ENCODE measurements at places on chromosomes 5 and 9.

GRCh38 chr9:36935768-36936497, 98.1 kb downstream of the PAX5 start:
- DNase-seq, result no peak

DNA sequence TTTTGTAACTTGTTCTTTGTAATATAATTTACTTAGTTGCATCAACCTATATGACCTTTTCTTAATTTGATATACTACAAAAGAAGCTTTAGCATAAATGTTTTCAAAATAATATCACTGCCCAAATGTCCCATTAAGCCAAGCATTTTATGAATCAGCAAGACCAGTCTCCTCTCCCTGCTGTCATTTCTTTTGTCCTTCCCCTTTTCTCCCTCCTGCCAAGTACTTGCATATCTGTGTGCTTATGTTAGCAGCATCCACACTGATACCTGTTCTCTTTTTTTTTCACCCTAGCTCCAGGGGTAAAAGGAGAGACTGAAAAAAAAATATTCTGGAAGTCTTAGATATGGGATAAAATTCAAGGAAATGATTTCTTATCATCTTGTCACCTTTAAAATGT, 69.7 kb downstream of the ZSWIM6 start:
- DNase-seq, result no peak

DNA sequence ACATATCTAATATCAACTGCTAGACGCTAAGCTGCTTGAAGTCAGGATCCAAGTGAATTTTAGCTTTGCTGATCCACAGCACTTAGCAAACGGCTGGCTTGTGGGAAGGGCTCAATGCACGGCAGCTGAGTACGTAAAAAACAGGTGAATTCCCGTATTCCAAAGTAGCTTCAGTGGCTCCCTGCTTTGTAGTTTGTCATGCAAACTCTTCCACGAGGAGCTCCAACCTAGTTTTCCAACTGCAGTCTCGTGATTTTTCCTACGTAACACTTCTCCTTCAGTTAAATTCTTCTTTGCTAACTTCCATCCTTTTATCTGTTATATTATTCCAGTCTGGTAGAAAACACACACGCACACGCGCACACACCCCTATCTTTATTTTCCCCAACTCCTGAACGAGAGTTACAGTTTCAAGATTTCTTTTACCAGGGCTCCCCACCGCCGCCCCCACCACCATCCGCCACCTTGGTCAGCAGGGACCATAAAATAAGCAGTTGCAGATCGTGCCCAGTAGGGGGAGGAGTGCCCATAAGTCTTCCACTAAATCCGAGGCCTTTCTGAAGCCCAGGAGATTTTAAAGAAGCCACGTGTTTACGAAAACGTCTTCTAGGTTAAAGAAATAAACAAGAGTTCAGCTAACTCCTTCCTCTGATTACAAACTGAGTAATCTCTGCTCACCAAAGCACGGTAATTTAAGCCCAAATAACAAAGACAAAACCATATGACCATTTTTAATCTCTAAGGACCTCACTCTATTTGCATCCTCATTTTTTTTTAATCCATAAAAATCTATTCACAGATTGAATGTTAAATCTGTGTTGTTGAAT, 34.8 kb upstream of the TRIO start:
- no peak for DNase-seq

DNA sequence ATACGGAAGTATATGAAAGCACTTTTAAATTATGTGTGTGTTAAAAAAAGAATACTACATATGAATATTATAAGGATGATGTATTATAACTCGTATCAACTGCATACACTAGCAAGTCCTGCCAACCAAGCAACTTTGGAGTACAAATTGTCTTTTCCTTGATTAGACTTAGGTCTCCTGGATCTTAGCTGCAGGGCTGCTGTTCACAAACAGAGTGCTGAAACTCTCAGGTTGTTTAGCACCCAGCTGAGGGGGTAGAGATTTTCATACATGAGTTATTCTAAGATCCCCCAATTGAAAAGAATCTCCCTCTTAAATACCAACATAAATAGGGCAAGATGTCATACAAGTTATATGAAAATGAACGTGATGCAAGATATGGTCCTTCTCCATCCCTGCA, 149.8 kb upstream of the TNC start:
- DNase-seq, result no peak

- no peak for DNase-seq
Observed at GRCh38 chr5:154477382-154478223, 424 bp downstream of the HAND1 start.

GRCh38 chr5:146562461-146562860, 46.5 kb upstream of the GPR151 start:
- no peak for DNase-seq

DNA sequence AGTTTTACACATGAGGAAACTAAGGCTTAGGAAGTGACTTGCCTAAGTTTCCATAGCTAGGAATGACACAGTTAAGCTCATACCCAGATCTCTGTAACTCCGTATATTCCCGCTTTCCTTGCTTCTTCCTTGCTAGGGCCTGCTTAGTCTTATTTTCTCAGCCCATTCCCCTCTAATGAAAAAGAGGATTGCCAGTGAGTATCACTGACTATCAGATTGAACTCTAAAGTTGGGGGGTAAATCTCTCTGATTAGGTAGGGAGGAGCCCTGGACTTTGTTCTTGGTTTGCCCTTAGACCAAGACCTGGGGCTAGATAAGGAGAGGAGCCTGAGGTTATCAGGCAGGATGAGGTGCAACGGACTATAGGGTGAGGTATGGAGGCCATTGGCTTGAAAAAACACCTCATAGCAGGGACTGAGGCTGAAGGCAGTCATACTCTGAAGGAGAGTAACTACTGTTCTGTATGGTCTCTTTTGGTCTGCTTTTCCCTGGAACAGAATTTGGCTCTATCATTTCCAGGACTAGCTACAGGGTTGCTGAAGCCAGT, 2.5 kb downstream of the TRIM32 start:
- DNase-seq, result no peak

DNA sequence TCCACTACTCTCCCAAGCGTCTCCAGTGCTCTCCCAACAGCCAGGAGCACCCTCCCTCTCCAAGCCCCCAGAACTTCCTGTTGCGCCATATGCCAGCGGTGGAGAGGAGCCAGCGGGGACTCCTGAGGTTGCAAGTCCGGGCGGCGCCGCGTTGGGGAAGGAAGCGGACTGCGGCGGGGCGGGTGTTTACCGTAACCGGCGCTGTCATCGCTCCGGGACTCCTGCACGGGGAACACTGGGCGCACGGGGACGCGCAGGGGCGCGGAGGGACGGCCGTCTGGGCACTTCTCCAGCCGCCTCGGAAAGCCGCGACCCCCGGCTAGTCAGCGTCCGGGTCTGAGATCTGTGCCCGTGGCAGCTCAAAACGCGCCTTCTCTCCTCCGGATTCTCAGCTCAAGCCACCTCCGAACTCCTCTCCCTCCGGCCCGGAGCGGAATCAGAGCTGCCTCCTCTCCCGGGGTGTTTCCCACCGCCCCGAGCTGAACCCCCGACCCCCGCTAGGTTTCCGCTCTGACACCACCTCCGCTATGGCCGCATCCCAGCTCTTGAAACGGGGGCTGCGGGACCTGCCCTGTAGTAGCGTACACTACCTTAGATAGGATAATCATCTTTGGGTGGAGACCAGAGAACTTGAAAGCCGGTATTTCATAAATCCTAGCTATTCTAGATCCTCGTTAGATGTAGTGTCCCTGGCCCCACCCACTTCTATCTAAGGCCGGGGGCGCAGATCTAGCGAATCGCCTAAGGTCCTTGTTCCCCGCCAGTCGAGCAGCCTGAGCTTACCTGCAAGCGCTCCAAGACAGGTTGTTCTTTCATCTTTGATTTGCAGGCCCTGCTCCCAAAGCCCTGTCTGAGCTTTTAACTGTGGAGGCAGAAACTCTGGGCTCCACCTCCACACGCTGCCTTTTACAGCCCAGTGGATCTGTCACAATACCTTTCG, at the start of gene TRPM6:
Gene TRPM6 (minus strand): TSS at position 881 of the 940 bp plus-strand sequence. CDS start 65 bp downstream, at position 816.
- peak; percentile 1 for DNase-seq

GRCh38 chr5:174521449-174521848, 202.9 kb upstream of the MSX2 start:
- DNase-seq, result no peak

- DNase-seq, result no peak
Observed at GRCh38 chr9:134326724-134327601, 708 bp downstream of the RXRA start.

- no peak for DNase-seq
Observed at GRCh38 chr5:148963664-148964063, 99.2 kb downstream of the SH3TC2 start.

GRCh38 chr9:130433168-130433946, 11.4 kb upstream of the ASS1 start:
- DNase-seq, result peak; percentile 47

DNA sequence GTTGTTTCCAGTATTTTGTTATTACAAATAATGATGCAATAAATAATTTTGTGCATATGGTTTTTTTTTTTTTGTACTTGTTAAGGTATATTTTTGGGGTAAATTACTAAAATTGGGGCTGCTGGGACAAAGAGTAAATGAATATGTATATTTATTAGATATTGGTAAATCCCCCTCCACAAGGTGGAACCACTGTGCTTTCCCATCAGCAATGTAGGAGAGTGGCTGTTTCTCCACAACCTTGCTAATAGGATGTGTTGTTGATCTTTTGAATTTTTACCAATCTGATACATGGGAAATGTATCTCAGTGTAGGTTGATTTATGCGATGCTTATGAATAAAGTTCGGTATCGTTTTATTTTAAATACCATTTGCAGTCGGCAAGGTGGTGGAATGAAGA, 118.1 kb downstream of the TRPM3 start:
- no peak for DNase-seq

GRCh38 chr9:91043056-91043810, 241.6 kb downstream of the SYK start:
- DNase-seq, result no peak

- DNase-seq, result no peak
Observed at GRCh38 chr5:147713550-147714295, 68.8 kb downstream of the JAKMIP2 start.

DNA sequence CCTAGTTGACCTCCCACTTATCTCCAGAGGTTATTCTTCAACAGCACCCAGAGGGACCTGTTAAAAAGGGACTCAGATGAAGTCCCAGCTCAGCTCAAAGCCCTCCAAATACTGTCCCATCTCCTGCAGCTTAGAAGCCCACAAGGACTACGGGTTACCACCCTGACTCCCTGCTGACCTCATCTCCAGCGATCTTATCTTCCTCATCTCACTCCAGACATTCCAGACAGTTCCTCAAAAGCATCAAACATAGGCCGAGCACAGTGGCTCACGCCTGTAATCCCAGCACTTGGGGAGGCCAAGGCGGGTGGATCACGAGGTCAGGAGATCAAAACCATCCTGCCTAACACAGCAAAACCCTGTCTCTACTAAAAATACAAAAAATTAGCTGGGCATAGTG, 263.8 kb upstream of the TLE4 start:
- no peak for DNase-seq

GRCh38 chr9:133075925-133076630, 14.3 kb downstream of the CEL start:
- DNase-seq, result no peak

GRCh38 chr9:109451311-109452025, 46.6 kb downstream of the PTPN3 start:
- DNase-seq, result no peak

- no peak for DNase-seq
Observed at GRCh38 chr5:113760486-113760885, 247.0 kb downstream of the YTHDC2 start.

- DNase-seq, result no peak
Observed at GRCh38 chr5:122007546-122007945, 45.8 kb downstream of the SRFBP1 start.

DNA sequence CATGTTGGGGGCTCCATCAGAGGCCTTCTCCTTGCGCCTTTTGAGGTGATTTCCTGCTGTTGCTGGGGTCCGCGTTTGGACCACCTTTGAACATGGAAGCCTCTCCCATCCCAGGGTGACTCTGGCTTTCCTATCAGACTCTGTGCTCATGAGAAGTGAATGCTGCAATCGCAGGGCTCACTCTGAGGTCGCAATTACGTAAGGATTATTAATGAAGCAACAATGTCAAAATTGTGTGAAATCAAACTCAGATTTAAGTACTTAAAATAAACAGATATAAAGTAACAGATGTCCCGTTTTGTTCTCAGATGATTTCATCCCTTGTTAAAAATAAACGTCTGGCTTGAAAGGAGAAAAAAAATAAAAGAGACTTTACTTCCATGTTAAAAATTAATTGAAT, 634.2 kb downstream of the BNC2 start:
- no peak for DNase-seq

GRCh38 chr5:124725040-124725434, 21.4 kb downstream of the ZNF608 start:
- DNase-seq, result no peak

GRCh38 chr5:33482335-33482734, 41.6 kb downstream of the TARS1 start:
- DNase-seq, result no peak

DNA sequence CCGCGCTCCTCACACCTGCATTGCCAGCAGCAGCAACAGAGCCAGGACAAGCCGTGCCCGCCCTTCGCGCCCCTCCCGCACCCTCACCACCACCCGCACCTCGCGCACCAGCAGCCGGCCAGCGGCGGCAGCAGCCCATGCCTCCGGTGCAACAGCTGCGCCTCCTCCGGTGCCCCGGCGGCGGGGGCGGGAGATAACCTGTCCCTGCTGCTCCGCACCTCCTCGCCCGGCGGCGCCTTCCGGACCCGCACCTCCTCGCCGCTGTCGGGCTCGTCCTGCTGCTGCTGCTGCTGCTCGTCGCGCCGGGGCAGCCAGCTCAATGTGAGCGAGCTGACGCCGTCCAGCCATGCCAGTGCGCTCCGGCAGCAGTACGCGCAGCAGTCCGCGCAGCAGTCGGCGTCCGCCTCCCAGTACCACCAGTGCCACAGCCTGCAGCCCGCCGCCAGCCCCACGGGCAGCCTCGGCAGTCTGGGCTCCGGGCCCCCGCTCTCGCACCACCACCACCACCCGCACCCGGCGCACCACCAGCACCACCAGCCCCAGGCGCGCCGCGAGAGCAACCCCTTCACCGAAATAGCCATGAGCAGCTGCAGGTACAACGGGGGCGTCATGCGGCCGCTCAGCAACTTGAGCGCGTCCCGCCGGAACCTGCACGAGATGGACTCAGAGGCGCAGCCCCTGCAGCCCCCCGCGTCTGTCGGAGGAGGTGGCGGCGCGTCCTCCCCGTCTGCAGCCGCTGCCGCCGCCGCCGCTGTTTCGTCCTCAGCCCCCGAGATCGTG, 517 bp downstream of the KCNN2 start:
- DNase-seq, result no peak

DNA sequence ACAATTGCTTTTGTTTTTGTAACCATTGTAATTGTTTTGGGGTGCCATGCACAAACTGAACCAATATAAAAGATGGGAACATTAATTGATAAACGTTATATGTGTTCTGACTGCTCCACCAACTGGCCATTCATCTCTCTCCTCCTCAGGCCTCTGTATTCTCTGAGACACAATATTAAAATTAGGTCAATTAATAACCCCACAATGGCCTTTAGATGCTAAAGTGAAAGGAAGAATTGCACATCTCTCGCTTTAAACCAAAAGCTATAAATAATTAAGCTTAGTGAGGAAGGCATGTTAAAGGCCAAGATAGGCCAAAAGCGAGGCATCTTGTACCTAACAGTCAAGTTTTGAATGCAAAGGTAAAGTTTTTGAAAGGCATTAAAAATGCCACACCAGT, 448.4 kb upstream of the ITGA1 start:
- DNase-seq, result no peak

GRCh38 chr5:131264451-131265099, 722 bp downstream of the CDC42SE2 start:
- no peak for DNase-seq
